Activated T-cell treated with anti-CD3 and anti-CD28 coated beads, Interleukin-2, amount 50 U/mL, for 48 hours (primary cell): ENCODE measurements at places on chromosomes 16 and 17.

GRCh38 chr16:6510261-6510660 is 822.4 kb upstream of the RBFOX1 start:
- no peak for DNase-seq

DNA sequence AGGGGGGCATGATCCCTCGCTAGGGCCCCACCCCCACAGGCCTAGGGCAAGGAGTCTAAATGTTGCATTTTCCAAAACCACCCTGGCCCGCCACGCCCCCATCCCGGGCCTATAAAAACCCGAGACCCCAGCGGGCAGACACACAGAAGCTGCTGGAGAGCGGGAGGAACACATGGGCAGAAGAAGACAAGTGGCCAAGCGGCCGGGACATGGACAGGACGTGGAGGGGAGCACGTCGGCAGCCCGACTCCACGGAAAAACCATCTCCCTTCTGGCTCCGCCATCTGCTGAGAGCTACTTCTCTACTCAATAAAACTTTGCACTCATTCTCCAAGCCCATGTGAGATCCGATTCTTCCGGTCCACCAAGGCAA is 34.1 kb upstream of the ENPP7 start:
- DNase-seq: no peak

DNA sequence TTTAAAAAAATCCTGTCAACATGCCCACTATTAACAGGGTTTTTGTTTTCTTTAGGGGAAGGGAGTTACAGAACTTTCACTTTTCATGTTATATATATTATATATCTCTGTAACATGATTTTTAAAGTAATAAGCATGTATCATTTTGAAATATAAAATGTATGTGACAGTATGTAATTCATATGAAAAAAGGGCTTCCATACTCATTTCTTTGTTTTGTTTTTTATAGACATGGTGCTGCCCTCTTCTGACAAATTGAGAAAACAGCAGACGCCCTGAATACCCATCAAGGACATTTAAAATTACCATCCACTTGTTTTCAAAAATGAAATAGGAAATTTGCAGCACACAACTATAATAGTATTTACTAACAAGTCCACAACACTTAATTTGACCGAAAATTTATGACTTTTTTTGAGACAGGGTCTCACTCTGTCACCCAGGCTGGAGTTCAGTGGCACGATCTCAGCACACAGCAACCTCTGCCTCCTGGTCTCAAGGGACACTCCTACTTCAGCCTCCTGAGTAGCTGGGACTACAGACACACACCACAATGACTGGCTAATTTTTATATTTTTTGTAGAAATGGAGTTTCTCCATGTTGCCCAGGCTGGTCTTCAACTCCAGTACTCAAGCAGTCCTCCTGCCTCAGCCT is 30.4 kb downstream of the CFDP1 start:
- no peak for DNase-seq

DNA sequence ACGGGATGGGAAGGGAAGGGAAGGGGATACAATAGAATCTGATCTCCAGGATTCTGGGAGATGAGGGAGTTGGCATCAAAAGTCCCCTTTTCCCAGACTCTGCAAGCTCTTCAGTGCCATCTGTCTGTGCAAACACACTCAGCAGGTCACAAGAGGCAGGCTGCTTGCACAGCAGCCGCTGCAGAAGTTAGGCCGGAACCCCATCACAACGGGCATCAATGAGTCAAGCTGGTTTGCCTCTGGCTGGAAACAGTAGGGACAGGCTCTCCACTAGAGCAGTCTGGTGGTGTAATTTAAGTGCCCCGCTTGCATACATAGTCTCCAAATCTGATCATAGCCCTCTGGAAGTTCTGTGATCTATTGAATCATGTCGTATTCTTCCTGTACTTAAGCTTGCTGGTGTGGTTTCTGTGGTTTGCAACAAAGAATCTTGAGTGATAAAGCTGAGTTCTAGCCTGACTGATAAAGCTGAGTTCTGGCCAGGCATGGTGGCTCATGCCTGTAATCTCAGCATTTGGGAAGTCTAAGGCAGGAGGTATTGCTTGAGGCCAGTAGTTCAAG is 33.7 kb upstream of the KDM8 start:
- peak; percentile 80 for DNase-seq

DNA sequence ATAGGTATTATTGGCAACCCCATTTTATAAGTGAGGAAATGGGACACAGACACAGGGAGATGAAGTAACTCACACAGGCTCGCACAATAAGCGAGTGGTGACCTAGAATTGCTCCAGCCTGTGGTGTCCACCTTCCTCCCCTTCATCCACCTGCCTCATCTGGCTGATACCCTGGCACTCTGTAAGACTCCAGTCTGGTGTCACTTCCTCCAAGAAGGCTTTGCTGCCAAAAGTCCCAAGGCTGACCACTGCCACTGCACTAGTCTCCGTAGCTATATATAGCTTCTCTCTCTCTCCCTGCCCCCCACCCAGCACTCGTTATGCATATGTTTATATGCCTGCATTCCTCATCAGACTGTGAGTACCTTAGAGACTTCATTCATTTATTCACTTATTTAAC is 66.1 kb upstream of the SREBF1 start:
- DNase-seq: no peak

- DNase-seq: no peak
Observed at GRCh38 chr17:65095465-65095864, 38.9 kb upstream of the GNA13 start.

- no peak for DNase-seq
Observed at GRCh38 chr17:5741810-5742209, 157.5 kb upstream of the NLRP1 start.

- no peak for DNase-seq
Observed at GRCh38 chr17:74163836-74164235, 39.6 kb upstream of the RPL38 start.

DNA sequence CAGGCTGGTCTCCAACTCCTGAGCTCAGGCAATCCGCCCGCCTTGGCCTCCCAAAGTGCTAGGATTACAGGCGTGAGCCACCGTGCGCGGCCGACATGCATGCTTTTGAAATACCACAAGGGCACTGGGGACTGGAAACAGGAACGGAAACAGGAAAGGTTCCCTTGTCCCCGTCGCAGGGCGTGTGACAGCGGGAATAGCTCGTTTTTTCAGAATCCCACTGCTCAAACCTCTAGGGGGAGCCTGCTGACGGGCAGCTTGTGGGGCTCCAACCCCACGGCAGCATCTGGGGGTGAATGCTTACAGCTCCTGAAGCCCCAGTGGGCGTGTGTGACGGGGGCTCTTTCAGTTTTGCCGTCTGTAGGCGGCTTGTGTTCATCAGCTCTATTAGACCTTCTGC is 18.8 kb upstream of the ASGR2 start:
- peak; percentile 67 for DNase-seq

DNA sequence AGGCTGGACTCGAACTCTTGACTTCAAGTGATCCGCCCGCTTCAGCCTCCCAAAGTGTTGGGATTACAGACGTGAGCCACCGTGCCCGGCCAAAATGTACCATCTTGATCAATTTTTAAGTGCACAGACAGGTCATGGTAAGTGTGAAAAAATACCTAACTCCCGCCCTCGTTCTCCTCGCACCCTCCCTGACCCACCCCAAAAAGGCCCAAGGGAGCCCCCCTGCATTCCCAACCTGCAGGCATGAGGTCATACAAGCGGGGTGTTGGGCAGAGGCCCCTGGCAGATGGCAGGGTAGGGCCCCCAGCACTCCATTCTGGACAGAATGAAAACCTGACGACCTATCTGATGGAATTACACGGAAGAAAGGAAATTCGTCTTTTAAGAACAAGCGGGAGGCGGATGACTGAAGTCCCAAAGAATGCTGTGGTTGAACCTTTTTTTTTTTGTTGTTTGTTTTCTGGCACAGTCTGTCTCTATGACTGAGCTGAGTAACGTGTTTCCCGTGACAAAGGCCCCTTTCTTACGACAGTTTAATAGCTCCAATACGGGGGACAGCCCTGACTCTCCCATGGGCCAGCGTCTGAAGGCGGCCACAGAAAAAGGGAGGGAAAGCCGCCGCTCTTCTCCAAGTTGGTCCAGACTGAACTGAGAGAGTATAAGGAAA is 376.4 kb downstream of the SLC39A11 start:
- DNase-seq: no peak

- no peak for DNase-seq
Observed at GRCh38 chr17:2937331-2938003, 125.9 kb downstream of the OR1D5 start.

GRCh38 chr17:81354252-81354953 is 40.9 kb upstream of the BAHCC1 start:
- no peak for DNase-seq

GRCh38 chr17:49031965-49032928 is 35.1 kb downstream of the IGF2BP1 start:
- peak; percentile 49 for DNase-seq

GRCh38 chr16:85947230-85948137 is 48.5 kb downstream of the IRF8 start:
- DNase-seq: peak; percentile 72

DNA sequence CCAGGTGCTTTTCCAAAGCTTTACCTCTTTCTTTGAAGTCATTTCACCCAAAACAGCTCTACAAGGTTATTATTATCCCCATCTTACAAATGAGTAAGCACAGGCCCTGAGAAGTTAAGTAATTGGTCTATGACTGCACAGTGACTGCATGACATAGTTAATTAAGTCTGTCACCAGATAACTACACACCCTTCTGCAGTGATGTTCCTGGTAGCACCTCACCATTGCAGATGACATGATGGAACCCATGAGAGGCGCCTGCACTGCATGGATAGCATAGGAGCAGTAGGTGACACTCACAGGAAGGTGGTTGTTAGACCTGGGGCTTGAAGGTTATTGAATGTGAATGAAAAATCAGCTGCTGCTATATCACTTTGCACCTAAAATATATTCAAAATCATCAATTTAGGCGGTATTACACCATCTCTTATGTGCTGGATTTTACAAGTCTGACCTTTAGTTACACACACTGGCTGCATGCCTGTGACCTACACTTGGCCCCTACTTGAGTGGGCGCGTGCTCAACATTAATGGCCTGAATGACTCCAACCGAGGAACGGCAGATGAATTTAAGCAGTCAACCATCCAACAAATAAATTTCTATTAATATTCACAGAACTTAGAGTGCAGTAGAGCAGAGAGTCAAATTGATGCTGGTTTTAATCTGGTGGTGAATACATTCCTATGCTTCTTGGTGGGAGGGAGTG is 239.6 kb downstream of the CDH11 start:
- no peak for DNase-seq

- DNase-seq: no peak
Observed at GRCh38 chr17:66481271-66481670, 178.9 kb downstream of the PRKCA start.

- DNase-seq: no peak
Observed at GRCh38 chr16:73037331-73037745, 10.6 kb downstream of the ZFHX3 start.

GRCh38 chr17:55154101-55154500 is 110.7 kb upstream of the HLF start:
- DNase-seq: no peak

GRCh38 chr16:48459167-48459566 is 74.0 kb upstream of the SIAH1 start:
- no peak for DNase-seq

GRCh38 chr16:15487336-15488284 is 53.2 kb downstream of the BMERB1 start:
- DNase-seq: no peak

GRCh38 chr17:76381633-76382350 is 2.6 kb upstream of the SPHK1 start:
- no peak for DNase-seq

DNA sequence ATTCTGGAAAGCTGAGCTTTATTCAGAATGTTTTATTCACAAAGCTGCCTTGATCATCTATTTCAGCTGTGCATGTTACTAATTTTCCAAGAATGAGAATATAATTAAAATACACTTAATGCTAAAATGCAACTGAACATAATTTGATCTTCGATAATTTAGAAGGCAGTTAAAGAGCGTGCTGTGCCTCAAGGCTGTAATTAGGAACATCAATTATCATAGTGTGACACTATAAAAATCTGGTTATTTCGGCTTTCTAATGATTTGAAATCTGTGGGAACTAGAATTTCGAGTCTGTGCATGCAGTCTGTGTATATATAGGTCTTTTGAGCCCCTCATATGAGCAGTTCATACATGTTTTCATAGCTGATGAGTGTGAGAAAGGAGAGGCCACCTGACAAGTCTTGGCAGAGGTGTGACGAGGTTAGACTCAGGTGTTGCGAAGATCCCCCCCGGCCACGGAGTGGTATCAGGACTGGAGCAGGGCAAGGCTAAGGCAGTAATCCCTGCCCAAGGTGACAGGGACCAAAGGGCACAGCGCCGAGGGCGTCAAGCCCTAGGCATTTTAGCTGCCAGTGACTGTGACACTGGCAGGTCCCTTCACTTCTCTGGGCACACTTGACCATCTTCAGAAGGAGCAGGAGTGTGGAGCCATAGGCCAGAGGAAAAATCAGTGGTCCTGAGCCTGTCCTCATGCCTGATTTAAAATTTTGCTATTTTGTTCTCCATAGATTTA is 328.5 kb downstream of the SNX29 start:
- no peak for DNase-seq

- DNase-seq: no peak
Observed at GRCh38 chr16:67154578-67155294, 3.9 kb upstream of the B3GNT9 start.

GRCh38 chr16:71754652-71755051 is 30.2 kb upstream of the PHLPP2 start:
- no peak for DNase-seq

DNA sequence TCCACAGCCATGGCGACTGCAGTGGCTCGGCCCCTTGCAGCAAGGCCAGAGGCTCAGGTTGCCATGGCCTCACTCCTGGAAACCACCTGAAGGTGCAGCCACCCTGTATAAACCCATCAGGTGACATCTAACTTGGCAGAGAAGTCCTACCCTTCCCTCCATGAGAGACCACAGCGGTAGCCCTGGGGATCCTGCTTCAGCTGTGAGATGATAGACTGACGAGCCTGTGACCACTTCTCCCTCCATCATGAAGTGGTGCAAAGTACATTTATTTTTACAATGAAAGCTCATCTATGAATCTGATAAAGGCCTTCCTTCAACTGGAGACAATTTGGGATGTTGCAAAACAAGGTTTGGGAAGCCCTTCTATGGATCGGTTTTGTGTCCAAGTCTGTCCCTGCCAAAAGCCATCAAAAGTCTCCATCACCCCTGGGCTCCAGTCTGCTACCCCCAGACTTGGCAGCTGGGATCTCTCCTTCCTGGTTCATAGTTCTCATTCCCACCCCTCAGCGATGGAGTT is 1.8 kb downstream of the ZACN start:
- DNase-seq: no peak

GRCh38 chr17:1511756-1512321 is 4.6 kb downstream of the INPP5K start:
- no peak for DNase-seq

- no peak for DNase-seq
Observed at GRCh38 chr17:43768382-43768781, 9.8 kb upstream of the SOST start.

DNA sequence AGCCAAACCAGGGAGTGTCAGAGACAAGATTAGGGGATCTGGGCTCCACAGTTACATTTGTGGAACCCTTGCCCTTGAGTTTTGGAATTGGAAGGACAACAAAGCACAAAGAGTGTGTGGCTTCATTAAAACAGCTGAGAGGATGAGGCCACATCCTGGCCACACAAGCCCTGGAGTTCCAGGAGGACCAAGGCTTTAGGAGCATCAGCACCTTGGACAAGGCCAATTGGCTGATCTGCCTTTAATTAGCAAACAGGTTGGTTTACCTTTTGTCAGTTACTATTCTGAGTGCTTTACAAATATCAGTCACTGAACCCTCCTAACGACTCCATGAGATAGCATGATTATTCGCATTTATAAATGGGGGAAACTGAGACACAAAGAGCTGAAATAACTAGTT is 54.7 kb downstream of the SLC6A2 start:
- no peak for DNase-seq

GRCh38 chr17:37259030-37259735 is 116.6 kb upstream of the C17orf78 start:
- DNase-seq: no peak
